ENCODE measurements at places on chromosomes 7 and 10. TPM values are rescaled to one million over a fixed set of nuclear protein-coding genes. Genes with fewer than 3 reads are reported as not detected.
A peak's percentile ranks its signal among the peaks of the same experiment; 100 is the strongest.

Gene PNLIPRP2
- not detected for polyA plus RNA-seq

DNA sequence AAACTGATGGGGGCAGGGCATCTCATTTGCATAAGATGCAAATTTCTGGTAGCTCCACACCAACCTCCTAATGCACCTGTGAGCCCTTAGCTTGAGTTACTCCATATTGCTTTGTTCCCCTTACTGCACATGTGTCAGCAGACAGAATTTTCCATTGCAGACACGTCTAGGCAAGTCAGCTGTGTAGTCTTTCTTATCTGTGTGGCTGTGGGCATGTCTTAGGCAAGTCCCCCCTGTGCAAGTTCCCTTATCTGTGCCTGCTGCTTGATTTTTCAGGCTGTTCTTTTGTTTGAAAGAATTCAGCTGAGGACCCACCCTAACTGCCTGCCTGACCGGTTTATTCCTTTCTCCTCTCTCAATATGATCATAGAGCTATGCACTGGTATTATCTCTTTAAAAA is 28.5 kb upstream of the TRIM24 start:
- no peak for DNase-seq

- no peak for DNase-seq
Observed at GRCh38 chr7:2350861-2351260, 3.8 kb upstream of the EIF3B start.

- no peak for DNase-seq
Observed at GRCh38 chr7:2080060-2080387, 152.7 kb downstream of the MAD1L1 start.

DNA sequence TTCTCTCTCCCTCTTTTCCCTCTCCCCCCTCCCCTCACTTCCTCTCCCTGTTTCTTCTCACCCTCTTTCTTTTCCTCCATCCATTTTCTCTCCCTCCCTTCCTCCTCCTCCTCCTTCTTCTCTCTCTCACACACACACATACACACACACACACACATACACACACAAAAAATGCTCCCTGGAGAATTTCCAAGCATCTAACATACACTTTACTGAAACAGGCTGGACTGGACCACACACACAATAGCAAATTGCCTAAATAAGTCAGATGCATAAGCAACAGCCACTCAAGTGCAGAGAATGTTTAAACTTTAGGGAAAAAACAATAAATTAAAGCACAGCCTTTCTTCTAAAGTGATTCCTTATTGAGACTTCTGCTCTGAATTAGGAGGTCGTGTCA is 267.7 kb downstream of the FGFR2 start:
- peak; percentile 81 for DNase-seq

GRCh38 chr7:111363099-111363498 is 199.2 kb downstream of the IMMP2L start:
- no peak for DNase-seq

Gene PBLD
- polyA plus RNA-seq = 13.6 TPM

GRCh38 chr7:108770981-108771745 is 201.5 kb downstream of the DNAJB9 start:
- DNase-seq = no peak

DNA sequence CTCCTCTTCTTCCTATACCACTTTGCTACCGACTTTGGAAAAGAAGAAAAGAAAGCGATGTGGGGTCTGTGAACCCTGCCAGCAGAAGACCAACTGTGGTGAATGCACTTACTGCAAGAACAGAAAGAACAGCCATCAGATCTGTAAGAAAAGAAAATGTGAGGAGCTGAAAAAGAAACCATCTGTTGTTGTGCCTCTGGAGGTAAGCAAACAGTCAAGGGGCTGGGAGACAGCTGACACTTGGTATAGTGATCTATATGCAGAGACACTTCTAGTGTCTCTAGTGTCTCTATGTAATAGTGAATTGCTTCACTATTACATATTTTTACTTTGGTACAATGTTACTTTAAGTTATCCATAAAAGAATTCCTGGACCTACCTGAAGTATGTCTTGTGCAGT is 13.9 kb downstream of the TET1 start:
- no peak for DNase-seq

GRCh38 chr10:103692436-103692951 is 162.9 kb downstream of the SH3PXD2A start:
- no peak for DNase-seq

Gene HYAL4
- not detected for polyA plus RNA-seq

GRCh38 chr10:14583252-14583651 is 191.4 kb downstream of the FAM107B start:
- DNase-seq = no peak

- DNase-seq = no peak
Observed at GRCh38 chr7:116691664-116692063, 19.7 kb downstream of the MET start.

DNA sequence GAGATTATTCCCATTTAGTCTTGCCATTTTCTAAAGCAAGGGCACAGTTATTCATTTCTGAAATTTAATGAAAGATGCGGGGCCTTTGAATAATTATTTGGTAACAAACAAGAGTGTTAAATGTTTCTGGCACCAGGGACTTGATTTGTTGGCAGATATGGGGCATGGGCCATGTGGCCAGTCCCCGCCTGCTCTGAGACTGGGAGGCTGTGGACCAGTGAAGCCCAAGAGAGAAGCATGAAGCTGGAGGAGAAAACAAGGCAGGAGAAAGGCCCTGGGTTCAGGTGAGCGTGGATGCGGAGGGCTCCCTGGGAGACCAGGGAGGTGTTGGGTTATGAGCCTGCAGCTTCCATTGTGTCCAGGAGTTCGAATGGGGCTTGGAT is 378.5 kb downstream of the TCERG1L start:
- DNase-seq = no peak

Gene COX19
- 16.7 TPM for polyA plus RNA-seq

Gene OPN1SW
- 2.3 TPM for polyA plus RNA-seq

DNA sequence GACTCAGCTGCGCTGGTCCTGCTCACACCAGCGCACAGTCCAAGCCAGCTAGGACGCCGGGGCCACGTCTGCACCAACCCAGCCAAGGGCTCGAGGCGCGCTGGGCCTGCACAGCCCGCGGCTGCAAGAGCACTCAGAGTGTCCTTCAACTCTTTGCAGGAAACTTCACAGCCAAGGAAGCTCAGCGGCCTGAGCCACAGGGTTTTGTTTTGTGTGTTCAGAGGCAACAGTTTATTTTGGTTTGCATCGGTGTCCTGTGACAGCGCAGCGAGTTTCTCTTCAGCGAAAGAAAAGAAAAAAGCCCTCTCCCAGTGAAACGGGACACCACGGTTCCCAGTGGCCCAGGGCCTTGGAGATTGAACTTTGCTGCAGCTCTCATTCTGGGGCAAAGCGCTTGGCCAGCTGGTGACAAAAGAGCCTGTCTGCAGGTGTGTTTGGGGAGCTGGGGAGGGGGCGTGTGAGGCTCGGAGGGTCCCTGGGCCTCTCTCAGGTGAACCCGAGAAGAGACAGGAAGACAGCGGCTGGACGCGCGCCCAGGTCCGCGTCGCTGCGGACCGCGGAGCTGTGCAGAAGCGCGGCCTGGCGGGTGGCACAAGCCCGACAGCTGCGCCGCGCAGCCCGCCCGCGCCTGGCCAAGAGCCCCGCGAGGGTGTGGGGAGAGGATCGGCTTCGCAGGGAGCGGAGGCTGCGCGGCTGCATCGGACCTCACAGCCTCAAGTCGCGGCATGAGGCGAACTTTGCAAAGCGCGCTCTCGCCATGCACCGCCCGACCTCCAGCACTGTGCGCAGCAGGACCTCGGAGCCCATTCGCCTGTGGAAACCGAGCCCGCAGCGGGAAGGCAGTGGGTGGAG is 922 bp downstream of the CXCL12 start:
- DNase-seq = no peak

- no peak for DNase-seq
Observed at GRCh38 chr10:62017491-62017870, 116.0 kb downstream of the ARID5B start.

DNA sequence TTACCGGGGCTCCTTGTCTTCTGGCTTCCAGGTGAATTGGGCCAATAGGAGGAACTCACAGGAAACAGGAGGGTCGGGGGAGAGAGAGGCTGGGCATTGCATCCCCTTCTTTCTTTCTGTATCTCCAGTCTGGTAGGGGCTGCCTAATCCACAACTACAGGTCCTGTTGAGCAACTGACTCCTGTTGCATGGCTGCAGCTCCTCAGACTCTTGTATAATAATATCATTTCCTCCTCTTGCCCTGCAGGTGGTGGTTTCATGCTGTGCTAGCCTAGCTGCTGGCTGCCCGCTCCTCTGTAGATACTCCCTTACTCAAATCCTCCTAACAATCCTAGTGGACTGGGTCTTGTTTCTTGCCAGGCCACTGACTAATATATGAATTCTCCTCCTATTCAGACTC is 276.5 kb upstream of the SMIM30 start:
- no peak for DNase-seq

Gene NAT16
- 0.11 TPM for polyA plus RNA-seq

- DNase-seq = peak; percentile 77
Observed at GRCh38 chr7:30136117-30136731, 1.4 kb downstream of the MTURN start.

- DNase-seq = peak; percentile 91
Observed at GRCh38 chr10:100535715-100536353, at the start of gene HIF1AN. HIF1AN (plus strand) TSS chr10:100535943; CDS start chr10:100535959, 16 bp downstream.

DNA sequence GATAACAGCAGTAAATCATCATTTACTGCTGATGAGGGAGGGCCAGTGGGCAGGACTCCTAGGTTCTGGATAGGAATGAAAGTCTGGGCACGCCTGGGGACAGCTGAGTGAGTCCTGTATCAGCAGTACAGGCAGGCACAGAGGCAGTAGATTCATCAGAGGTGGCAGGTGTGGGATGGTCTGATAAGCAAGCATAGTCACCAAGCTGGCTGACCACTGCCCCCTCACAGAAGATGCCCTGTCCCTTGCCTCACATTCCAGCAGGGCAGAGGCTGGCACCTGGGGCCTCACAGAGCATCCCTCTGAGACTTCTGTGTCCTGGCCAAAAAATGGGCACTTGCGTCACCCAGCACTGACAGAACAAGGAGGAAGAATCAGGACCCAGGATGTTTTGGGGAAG is 23.2 kb upstream of the ACSM6 start:
- no peak for DNase-seq

DNA sequence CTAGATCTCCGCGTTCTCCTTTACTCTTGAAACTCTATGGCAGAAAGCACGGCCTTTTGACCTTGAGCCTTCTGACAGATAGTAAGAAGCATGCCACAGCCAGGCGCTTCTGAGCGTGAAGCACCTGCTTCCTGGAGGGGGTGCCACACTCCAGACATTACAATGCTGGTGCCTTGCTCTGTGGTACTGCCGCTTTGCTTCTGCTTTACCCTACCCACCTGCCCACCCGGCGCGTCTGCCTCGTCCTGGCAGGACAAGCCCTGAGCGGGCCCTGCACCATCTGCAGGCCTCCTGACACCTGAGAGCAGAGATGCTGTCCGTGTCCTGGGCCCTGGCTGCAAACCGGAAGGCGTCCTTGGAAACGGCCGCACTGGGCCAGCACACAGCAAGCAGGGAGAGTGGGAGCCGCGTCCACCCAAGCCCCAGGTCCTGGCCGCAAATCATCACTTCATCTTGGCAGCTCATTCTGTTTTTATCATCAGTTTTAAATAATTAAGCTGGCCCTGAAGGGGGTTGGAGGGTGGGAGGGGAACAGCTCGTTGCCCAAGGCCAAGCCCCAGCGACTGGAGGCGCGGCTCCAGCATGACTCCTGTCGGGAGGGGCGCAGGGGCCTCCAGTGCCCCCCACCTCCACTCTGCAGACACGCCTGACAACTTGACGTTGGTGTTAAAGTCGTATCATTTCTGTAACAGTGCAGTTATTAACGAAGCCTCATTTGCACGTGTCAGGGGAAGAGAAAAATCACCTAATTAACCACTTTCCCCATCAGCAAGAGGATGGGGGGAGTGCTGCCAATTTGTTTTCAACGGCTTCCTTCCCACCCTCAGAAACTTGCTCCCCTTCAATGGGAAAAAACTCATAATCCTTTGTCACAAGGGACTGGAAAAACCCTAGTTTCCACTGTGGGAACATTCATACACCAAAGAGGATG is 132.2 kb downstream of the MAD1L1 start:
- DNase-seq = no peak

Gene TAX1BP1
- 81.0 TPM for polyA plus RNA-seq

Gene GNAT3
- not detected for polyA plus RNA-seq

DNA sequence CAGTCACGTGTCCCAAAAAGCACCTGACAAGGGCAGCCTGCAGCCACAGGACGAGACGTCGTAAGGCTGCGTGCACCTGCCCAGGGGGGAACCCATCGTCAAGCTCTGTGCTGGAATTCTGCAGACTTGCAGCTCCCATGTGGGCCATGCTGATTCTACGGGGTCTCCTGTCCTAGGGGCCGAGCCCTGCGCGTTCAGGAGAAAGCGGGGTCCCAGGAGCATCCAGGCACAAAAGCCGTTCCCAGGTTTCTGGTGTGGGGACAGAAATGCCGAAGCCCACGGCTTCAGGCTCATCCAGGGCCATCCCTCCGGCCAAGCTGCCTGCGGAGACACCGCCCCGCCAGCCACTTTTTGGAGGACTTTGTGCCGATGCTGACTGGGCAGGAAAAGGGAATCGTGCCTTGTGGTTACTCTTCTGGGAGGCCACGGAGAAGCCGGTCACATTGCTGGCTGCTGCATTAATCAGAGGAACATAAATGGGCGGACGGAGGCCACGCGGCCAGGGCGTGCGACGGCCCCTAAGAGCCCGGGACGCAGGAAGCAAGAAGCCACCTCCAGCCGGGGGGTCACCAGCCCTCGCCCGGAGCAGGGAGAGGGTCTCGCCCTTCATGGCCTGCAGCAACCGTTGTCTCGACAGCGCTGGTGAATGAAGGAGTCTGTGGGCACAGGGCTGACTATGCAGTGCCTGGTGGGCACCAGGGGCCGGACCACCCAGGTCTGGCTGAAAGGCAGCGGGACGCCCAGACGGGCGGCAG is 62.6 kb upstream of the PDGFA start:
- DNase-seq = peak; percentile 65

Gene FUOM
- 6.2 TPM for polyA plus RNA-seq

DNA sequence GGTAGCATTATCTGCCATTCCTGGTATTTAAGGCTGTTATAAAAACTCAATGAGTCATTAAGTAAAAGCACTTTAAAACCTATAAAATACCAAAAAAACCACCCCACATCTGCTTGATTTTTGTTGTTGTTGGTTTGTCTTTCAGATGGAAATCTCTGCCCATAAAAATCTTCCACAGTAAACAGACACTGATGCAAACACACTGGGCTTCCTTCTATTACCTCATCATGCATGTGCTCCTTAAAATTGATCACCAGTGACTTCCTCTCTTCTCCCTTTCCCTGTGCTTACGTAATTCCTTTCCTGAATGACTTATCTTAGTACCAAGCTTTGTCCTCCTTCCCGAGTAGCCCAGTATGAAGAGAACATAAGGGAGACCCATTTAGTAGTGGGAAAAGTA is 167.2 kb downstream of the EVX1 start:
- DNase-seq = no peak

GRCh38 chr10:116469437-116469836 is 41.8 kb downstream of the PNLIPRP3 start:
- DNase-seq = no peak
